ENCODE measurements at places on chromosomes 2 and 18. TPM values are rescaled to one million over a fixed set of nuclear protein-coding genes. Genes with fewer than 3 reads are reported as not detected.

The MC5R gene
- polyA plus RNA-seq, result 0.42 TPM

The TBC1D8 gene
- polyA plus RNA-seq, result 17.7 TPM

The DTYMK gene
- 43.8 TPM for polyA plus RNA-seq

The MAP3K19 gene
- polyA plus RNA-seq, result 8.9 TPM

The DSG1 gene
- 0.17 TPM for polyA plus RNA-seq

DNA sequence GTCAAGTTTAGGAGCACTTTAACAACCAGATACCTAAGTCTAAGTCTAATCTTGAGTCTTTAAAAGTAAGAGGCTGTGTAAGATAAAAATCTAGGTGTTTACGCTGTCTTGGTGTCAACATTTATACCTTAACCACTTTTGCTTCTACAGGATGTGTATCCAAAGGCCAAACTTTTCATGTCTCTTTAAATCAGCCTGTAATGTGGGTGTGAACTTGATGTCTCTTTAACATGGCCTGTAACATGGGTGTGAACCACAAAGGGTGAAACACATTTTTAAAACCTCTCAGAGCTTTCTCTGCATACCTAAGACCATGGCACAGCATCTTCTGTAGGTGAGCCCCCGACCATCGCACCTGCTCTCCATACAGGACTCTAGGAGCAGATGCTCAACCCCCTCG, 40.4 kb downstream of the SH3YL1 start:
- no peak for DNase-seq

DNA sequence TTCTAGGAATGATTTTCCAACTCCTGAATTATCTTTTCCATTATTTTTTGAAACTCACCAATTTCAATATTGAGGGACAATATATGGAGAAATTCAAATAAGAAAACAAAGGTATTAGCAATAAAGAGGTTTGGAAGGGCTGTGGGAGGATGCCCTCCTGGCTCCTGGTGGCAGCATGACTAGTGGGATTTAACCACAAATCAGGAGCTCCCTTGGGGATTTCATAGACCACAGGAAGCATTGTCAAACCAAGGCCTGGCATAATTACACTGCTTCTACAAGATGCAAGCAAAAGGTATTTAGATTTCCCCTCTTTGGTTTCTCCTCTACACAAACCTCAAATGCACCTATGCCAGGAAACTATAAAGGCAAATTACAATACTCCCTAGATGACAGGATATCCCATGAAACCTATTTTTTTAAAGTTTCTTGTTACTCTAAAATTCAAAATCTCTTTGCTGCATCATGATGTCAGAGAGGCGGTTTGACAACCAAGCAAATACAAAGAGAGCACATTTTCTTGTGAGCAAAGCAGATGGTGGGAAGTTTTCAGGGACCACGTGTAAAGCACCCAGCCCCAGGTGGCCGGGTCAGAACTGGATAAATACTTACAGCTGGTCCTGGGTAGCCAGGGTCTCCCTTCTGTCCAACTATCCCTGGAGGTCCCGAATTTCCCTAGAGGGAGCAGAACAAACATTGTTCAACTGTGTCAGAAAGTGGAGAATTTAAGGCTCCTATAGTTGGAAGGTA, 67.9 kb downstream of the COL6A3 start:
- DNase-seq, result no peak

GRCh38 chr18:76984193-76985155, 148.1 kb downstream of the MBP start:
- DNase-seq, result no peak

- no peak for DNase-seq
These were observed 245.6 kb upstream of the TCF4 start for GRCh38 chr18:55833543-55833942.
